ENCODE measurements at places on chromosomes 11 and 22.

DNA sequence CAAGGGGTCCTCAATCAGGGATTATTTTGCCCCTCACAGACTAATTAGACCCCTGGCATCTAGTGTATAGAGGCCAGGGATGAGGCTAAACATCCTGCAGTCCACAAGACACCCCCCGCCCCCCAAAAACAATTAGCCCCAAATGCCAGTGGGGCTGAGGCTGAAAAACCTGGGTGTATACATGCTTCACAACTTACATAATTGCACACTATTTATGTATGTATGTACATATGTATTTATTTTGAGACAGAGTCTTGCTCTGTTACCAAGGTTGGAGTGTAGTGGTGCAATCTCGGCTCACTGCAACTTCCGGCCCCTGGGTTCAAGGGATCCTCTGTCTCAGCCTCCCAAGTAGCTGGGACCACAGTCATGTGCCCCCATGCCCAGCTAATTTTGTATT, 28.8 kb upstream of the SHANK2 start:
- no peak for DNase-seq

DNA sequence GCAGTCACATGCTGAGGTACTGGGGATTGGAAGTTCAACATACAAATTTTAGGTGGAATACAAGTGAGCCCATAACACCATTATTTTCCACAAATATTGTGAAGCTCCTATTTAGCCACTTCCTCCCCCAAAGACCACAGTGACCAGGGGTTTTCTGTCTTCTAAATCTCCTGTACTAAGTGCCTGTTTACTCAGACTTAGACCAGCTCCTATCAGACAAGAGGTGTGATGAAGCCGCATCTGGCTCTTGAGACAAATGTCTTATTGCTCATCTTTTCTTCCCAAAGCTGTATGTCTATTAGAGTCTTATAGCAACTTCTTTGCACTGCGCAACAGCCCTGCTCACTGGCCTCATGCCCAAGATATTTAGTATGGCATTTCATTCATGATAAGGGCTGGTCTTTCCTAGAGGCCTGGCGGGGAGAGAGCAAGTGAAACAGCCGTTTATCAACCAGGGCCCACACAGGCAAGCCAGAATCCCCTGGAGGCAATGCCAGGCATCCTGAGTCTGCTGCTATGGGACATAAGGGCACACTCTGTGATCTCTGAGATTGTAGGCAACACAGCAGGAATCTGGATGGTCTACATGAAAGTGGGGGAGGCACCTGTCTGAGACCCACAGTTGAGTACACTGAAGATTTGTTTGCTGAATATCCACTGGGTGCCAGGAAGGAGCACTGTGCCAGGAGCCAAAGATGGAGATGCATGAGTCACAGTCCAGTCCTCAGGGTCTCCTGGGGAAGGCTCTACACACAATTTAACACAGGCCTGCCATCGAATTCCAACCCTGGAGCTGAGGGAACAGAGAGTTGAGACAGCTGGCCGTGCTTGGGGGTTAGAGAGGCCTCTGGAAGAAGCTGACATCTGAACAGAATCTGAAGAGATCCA, 78.5 kb upstream of the NCAM1 start:
- DNase-seq: no peak

- DNase-seq: no peak
These were observed 56.9 kb upstream of the CSNK2A3 start for GRCh38 chr11:11409901-11410300.

DNA sequence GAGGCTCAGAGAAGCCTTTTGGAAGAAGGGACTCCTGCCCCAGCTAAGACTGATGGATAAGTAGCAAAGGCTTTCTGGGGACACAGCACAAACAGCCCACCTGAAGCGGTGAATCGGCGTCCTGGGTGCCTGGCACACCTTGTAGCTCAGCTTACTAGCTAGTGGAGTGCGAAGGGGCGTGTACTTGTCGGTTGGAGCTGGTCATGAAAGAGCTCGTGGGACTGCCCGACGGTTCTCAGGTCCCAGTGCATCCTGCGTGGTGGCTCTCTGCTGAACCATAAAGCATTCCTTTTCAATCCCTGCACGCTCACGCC, 690 bp upstream of the UVRAG start:
- DNase-seq: no peak

DNA sequence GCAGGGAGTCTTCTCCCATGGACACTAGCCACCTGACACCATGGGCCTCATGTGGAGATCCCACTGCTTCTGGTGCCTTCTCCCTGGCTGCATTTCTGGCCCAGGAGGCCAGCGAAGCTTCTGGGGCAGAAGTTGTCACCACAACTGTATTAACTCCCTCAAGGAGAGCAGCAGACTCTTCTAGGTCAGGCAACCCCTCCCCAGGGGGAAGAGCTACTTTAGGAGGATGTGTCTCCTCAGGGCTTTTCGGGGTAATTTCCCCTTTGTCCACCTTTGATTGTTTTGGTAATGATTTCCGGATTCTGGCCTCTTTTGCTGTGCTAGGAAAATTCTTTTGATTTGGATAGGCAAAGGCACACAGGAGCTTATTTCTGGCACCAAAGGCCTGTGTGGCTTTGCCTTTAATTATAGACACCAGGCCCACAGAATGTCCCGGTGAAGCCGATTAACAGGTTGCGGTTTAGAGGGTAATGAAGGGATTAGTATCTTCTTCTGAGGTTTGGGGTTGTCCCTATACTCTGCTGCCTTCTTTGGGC, 8.9 kb upstream of the UCP2 start:
- no peak for DNase-seq

- no peak for DNase-seq
These were observed 7.4 kb downstream of the NDUFV1 start for GRCh38 chr11:67613960-67614715.

DNA sequence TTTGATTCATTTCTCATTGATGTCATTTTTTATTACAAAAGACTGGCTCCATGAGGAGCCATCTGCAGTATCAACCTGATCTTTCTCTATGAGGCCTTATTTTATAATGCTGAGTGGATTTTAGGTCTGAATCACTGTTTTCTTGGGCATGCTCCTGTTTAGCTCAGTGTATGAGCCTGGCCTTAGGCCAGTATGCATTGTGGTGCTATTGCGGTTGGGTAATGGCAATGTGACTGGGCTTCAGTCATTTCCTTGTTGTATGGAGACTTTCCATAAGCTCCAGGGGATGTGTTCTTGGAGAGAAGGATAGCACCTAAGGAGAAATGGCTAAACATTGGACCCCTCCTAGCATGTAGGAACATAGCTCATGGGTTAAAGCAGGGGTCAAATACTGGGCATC, 293.2 kb downstream of the NELL1 start:
- no peak for DNase-seq

DNA sequence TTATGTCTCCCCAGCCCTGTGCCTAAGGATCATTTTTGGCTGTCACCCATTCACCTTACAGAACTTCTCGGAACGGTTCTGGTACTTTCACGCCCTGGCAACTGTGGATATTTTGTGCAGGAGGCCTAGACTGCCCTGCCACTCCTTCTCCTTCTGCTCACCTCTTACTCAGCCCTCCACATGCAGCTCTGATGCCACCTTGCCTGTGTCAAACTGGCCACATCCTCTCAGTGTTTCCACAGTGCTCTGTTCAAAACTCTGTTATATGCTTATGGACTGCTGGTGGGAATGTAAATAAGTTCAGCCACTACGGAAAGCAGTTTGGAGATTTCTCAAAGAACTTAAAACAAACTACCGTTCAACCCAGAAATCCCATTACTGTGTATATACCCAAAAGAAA, 100.8 kb upstream of the MTMR2 start:
- DNase-seq: no peak

GRCh38 chr22:32920734-32921133, 119.2 kb downstream of the TIMP3 start:
- no peak for DNase-seq

GRCh38 chr11:86923999-86924766, 31.0 kb downstream of the FZD4 start:
- no peak for DNase-seq

- no peak for DNase-seq
These were observed 36.4 kb upstream of the MRPL17 start for GRCh38 chr11:6719576-6719975.

DNA sequence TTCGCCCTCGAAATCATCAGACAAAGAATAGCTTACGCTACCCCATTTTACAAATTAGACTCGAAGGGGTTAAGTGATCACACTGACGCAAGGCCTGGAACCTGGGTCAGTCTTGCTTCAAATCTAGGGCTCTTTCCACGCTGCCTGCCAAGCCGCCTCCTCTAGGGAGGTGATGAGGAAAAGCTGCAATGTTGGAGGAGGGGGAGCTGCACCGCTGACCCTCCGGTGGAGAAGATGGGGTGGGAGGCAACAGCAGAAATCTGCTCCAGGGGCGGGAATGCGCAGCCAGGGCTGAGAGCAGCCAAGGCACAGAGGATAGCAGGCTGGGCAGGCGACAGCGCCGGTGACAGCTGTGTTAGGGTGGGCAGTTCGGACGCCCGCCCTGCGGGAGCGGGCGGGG, 595 bp downstream of the SYVN1 start:
- DNase-seq: no peak

GRCh38 chr22:33426451-33426850, 368.3 kb upstream of the SYN3 start:
- no peak for DNase-seq

DNA sequence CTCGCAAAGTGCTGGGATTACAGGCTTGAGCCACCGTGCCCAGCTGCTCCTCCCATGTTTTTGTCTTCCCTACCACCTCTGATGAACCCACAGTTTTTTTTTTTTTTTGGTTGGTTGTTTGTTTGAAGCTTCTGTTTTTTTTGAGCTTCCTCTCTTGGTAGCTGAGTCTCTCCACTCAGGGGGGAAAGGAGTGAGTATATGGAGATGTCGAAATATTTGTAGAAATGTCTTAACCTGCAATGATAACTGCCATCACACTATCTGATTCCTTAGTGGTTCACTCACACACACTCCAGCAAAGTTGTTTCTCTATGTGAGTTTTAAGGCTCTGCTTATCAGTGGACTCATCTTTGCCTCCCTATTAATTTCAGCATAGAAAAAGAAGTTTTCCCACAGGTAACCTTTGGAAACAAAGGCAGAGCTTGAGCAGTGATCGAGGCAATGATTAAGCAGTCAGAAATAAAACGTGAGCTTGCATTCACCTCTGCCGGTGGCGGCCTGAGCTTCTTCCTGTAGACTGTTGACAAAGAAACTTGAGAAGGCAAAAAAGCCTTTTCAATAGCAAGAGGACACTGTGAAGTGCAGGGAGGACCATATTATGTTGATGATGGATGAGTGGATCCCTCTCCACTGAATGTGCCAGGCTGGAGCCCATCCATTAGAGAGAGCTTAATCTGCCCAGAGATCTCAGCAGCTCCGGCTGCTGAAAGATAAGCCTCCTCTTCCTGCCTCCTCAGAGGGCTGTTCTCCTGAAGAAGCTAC, 29.0 kb upstream of the RASSF10 start:
- no peak for DNase-seq

DNA sequence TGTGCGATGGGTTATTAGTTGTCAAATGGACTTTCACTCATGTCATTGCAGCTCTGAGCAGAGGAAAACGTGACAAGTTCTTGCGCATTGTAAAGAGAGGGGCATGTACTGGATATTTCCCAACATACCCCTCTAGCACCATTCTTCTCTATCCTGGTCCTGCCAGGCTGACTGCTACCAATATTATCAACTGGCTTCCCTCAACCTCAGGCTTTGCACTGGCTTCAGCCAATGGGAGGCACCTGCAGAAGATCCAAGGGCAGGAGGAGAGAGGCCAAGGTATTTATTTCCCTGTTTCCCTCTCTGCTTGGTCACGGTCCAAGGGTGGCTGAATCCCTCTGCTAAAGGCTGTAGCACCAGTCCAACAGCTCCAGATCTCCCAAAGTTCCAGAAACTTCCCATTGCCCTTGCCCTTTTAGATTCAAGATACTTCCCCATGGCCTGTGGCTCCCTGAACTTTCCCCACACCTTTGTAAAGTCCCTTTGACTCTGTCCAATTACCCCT, 175.6 kb upstream of the NECTIN1 start:
- no peak for DNase-seq

DNA sequence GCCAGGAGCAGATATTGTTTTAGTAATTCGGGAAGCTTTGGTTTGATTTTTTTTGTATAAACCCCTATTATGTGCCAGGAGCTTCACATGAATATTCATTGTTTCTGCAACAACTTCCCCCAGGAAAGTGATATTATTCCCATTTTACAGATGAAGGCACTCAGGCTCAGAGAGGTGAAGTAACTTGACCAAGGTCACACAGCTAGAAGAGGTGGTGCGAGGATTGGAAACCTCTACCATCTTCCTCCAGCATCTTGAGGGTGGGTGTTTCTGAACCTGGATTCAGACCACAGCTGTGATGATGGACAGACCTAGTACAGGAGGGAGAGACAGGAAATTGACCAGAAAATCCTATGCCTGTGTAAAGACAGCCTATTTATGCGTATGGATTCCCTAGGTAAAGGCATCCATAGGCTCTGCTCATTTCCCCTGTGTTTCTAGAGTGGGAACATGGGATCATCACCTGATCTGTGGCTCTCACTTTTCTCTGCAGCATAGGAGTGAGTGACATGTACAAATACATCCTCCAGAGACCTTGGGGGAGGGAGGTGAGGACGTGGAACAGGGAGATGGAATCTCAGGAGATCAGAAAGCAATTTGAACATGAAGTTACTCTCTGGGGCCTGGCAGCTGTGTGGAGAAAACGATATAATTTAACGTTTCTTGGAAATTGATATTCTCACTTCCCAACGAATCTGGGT, 81.4 kb downstream of the TSPAN18 start:
- DNase-seq: no peak
